ENCODE measurements at places on chromosomes 1 and 21.

GRCh38 chr1:207284209-207284897 is 37.1 kb upstream of the CD55 start:
- no peak for DNase-seq

- peak; percentile 88 for DNase-seq
Measured at GRCh38 chr1:2073382-2074230, 23.4 kb downstream of the PRKCZ start.

DNA sequence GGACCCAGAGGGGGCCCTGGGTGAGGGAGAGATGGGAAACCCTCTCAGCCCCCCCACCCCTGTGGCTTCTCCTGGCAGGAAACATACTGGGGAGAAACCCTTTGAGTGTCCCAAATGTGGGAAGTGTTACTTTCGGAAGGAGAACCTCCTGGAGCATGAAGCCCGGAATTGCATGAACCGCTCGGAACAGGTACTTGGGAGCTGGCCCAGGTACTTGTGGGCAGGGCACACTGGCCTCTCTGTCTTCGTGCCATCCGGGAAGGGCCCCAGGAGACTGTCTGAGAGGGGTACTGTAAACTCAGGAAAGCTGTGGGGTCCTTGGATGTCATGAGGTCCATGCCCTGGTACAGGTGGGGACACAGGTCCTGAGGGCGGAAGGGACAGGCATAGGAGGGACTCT is 6.0 kb downstream of the ZBTB48 start:
- no peak for DNase-seq

DNA sequence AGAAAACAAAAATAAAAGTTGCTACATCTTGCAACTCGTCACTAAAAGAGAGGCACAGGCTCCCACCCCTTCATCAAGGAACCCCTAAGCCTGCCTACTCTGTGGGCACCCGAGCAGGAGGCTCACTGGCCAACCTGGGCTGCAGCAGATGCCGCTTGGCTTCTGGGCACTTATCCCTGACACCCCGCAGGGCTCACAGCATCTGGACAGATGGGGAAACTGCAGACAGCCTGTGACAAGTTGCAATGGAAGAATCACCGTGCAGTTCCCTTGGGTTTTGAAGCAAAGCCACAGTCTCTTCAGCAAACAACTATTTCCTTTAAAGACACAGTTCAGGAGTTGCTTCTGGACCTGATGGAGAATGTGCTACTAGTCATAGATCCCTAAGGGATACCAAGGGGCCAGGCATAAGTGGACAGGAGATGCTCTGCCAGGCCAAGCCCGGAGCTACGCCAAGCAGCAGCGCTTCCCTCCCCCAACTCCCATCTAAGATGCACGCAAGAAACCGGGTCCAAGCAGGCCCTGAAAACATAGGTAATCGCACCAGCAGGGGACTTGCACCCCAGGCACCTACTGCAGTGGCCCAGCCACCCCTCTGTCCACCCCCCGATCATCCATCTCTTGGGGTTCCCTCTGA is 170.6 kb downstream of the NPHP4 start:
- no peak for DNase-seq

DNA sequence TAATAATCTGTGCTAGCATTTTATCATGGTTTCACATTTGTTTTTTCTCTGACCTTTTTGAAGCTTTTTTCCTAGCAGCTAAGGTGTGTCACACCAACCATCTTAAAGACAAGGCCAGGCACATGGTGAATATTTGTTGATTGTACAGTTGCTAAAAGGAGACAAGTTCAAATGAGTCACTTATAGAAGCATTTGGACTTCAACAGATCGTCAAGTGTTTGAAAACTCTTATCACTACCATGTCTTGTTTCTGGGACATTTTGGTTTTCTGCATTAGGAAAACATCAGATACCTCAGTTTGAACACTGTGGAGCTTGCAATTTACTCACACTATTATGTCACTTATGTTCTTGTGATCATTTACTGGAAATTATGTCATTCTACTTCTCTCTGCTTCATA is 407.3 kb downstream of the USP25 start:
- no peak for DNase-seq

GRCh38 chr1:167369175-167369574 is 148.5 kb downstream of the POU2F1 start:
- DNase-seq: no peak
